ENCODE measurements at places on chromosomes 6 and 20.
A peak's percentile ranks its signal among the peaks of the same experiment; 100 is the strongest.

- ATAC-seq = no peak
Measured at GRCh38 chr6:82494367-82494766, 130.8 kb downstream of the TPBG start.

GRCh38 chr6:46821458-46821881, 28.3 kb downstream of the MEP1A start:
- ATAC-seq = no peak

- ATAC-seq = no peak
Measured at GRCh38 chr6:50653253-50653652, 60.1 kb upstream of the TFAP2D start.

- no peak for ATAC-seq
Measured at GRCh38 chr6:153392156-153392555, 261.1 kb upstream of the RGS17 start.

- no peak for ATAC-seq
Measured at GRCh38 chr20:277496-277781, 13.1 kb downstream of the C20orf96 start.

DNA sequence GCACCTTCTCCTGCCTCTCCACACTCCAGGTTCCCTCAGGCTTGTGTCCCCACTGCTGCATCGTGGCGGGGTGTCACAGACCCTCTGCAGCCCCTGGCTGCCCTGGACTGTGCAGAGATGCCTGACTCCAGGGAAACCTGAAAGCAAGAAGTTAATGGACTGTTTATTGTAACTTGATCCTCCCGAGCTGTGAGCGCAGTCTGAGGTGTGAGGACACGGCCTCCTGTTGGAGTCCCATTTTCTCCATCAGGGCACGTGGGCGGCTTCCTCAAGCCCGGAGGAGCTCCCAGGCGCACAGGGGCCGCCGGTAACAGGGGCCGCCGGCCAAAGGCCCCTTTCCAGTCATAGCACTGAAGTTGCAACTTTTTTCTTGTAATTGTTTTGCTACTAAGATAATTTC, 16.9 kb downstream of the RBM38 start:
- ATAC-seq = peak; percentile 16

DNA sequence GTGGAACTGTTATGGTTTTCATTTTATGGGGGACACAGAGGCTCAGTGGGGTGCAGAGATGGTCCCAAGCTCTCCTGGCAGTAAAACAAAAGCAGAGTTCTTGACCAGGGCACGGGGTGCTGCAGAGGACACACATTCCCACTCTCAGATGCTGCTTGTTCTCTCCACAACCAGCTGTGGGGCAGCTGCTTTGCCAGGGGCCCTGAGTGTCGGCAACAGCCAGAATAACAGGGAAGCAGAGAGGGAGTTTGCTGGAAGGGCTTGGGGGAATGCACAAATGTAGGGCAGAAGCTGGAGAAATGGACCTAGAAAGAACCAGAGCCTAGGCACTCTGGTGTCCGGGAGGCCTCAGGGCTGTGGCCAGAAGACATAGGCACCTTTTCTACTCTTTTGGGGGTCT, 93.7 kb downstream of the CDH26 start:
- ATAC-seq = no peak

DNA sequence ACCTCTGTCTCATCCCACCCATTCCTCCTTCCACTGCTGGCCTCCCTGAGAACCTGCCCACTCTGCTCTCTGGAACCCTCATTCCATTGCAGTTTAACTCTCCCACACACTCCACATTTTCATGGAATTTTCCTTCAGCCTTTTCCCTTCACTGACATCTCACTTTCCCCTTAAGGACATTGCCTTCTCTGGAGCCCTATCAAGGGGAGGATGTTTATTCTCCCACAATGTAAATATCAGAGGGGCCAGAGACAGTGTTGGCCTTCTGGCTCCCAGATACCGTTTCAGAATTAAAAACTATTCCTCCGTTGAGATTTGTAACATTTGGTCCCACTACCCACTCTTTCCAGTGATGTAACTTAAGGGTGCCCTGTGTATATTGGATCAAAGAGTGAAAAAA, 199.5 kb upstream of the KCNK16 start:
- no peak for ATAC-seq

DNA sequence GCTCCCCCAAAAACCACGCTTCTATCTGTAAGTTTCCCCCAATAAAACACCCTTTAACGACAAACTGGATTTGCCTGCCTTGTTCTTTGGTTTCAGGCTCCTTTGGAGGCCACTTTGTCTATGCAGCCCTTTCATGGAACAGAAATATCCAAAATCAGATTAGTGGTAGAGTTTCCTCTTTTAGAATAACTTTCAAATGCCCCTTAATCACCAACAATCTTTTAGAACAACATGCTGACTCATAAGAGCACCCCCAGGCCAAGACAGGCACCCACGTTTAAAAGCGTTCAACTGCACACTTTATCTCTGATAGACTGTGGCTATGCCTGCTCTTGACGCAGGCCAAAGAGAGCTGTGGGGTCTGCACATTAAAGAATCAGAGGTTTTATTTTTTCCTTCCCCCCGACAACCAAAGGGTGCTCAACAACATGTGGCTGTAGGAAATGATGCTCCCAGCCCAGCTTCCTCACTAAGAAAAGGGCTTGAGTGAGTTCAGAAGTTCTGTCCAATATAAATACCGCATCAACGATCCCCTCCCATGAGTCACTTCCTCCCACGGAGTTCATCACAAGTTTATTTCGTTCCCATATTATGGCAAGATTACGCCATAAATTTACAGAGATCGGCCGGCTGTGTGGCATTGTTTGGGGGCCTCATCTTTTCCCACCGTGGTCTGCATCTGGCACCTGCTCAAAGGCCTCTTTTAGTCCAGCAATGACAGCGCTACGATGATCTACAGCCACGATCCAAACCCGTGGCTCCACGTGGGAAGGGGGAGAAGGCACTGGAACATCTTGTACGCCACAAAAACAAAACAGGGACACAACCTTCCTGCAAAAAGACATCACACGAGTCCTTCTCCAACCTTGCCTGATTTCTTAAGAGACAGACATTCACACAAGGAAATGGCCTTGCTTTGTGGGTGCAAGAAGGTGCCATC, 88.8 kb upstream of the NFATC2 start:
- ATAC-seq = peak; percentile 90

DNA sequence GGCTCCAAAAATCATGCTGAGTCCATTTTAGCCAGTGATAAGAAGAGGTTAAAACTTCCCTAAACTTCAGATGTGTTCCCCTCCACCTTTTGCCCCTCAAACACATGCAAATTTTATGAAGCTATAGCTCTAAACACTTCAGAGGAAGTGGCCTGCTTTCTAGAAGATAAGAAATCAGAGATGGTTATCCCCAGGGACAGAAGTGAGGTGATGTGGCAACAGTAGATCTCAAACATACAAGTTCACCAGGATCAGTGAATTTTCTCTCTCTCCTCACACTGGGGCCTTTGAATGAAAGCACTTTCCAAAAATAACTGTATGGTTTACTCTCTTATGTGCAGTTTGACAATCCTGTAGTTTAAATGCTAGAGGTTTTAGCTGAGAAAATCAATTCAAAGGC, 332.0 kb downstream of the BTBD9 start:
- ATAC-seq = no peak

DNA sequence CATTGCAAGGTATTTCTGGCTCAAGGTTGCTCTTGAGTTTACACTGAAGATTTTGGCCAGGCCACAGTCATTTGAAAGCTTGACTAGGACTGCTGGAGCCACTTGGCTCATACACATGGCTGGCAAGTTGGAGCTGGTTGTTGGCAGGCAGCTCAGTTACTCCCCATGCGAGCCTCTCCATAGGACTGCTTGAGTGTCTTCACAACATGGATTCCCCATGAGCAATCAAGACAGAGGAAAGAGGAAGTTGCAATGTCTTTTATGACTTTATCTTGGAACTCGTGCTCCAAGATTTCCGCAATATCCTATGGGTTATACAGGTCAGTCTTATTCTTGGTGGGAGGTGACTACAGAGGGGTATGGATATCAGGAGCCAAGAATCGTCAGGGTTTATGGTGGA, 1.4 kb upstream of the MANBAL start:
- ATAC-seq = no peak

DNA sequence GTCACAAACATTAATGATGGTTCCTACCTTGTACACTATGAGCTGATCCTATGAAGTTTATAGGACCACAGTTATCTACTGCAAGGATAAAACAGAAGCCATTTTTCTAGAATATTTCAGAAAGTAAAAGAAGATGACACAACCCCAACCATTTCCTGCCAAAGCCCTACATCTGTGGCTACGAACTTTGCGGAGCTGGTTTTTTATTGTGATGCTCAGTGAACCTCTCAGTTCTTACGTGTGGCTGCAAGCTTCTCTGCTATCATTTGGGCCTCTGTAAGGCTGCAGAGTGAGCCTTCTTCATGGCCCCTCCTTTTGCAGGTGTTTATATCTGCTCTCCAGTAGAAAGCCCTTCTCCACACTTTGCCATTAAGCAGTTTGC, 17.8 kb upstream of the TAGAP start:
- peak; percentile 22 for ATAC-seq

DNA sequence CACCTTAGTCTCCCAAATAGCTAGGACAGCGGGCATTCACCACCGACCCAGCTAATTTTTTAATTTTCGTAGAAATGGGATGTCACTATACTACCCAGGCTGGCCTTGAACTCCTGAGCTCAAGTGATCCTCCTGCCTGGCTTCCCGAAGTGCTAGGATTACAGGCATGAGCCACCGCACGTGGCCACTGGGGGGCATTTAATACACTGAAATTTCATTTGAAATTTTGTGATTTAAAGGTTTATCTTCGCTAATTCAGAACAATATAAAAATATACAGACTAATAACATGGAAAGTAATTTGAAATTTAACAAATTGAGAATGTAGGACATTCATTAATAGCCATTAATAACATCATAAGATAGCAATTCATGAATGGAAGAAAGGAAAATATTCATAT, 20.5 kb upstream of the TBC1D32 start:
- ATAC-seq = no peak

DNA sequence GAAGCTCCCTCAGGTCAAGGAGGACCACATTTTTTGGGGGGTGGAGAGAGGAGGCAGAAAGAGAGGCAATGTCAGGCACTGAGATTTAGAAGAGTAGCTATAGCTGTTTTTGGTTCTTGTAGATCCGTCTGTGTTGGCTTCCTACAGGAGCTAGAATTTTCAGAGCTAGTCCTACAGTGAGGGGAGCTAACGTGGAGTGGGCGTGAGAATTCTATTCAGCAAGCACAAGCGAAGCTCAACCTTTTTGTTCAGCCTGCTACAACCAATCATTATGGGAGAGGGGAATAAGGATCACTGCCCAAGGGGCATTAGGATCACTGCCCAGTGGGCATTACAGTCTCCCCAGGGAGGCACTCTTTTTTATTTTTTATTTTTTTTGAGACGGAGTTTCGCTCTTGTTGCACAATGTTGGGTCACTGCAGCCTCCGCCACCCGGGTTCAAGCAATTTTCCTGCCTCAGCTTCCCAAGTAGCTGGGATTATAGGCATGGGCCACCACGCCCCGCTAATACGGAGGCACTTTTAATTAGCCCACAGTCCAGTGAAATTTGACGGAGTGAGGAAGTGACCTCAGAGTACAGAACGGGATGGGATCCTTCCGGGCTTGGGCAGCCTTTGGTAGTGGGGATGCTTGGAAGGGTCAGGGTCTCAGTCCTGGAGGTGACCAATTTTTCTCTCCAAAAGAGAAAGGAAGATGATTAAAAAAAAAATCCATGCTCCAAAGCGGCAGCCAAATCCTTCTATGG, 1.1 kb upstream of the PANK2 start:
- no peak for ATAC-seq

All from gastroesophageal sphincter (tissue), 4 donors.